ENCODE measurements at places on chromosomes 12 and 14.

GRCh38 chr12:9449181-9449580, 158.5 kb downstream of the KLRB1 start:
- no peak for DNase-seq

- no peak for DNase-seq
Observed at GRCh38 chr14:106062502-106063272, 536.3 kb downstream of the TMEM121 start.

GRCh38 chr12:6458281-6459003, 6.6 kb downstream of the TAPBPL start:
- DNase-seq: no peak

DNA sequence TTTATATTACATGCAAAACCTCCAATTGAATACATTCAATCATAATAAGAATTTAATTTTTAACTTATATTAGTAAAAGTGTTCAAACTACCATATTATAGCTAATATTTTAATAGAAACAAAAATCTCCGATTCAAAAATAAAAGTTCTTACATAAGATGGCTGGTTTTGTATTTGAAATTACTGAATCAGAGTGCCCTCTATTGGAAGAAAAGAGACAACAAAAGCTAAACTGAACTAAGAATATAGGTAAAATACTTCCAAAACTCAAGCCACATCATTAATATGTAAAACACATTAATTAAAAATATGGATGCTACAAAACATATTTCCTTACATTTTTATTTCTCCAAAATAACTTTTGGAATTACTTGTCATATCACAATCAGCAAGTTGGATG, 120.3 kb downstream of the GARIN6 start:
- DNase-seq: no peak

- DNase-seq: no peak
Observed at GRCh38 chr14:54219261-54220070, 177.3 kb upstream of the CDKN3 start.

DNA sequence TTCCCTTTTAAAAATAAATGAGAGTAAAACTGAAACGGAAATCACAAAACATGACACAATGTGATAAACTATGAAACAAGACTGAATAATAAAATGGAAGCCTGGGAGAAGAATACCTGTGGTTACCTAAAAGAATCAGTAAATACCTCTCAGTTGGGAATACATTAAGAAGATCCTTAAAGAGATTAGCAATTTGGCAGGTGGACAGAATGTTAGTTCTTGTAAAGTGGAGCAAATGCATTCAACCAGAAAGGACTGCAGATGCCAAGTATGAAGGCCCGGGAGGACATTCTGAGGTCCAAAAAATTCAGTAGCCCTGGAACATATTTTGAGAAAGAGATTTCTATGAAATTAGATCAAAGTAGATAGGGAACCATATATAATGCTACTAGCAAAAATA, 861.3 kb upstream of the SEL1L start:
- no peak for DNase-seq

DNA sequence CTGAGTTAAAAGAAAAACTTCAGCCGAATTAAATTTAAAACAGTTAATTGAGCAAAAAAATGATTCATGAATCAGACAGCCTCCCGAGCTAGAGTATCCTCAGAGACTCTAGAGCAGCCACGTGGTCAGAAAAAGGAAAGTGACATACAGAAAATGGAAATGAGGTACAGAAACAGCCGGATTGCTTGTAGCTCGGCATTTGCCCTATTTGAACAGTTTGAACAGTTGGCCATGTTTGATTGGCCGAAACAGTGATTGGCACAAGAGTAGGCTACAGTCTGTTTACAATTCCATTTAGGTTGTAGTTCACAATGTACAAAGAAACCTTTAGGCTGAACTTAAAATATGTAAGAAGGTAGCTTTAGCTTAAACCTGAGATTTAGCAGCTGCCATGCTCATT, 12.9 kb upstream of the OXA1L start:
- DNase-seq: no peak

DNA sequence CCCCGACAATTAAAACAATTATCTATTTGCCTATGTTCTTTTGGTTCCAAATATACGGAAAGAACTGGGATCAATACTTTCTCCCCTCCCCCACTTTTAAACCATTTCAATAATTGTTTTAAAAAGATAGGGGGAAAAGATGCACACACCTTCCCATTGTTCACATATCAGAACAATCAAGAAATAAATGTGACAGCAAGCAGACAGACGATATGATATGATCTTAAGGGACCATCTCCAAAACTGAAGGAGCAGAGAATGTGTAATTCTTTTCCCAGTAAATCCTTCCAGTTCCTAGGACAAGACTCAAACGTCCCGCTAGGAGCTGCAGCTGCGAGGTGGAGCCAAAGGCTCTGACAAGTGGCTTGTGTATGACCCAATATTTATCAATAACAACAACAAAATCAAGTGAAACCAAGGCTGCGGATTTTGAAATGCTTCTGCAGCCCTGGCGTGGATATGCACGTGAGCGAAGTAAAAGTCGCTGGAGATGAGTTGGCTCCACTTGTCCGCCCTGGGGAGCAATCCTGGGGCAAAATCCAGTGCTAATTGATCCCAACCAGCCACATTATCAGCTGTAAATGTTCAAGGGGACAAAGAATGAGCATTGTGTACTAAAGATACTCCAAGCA, 8.2 kb upstream of the FOXG1 start:
- no peak for DNase-seq

GRCh38 chr12:48999371-49000131, at the start of gene DDN:
Gene DDN (minus strand): TSS chr12:48999375. CDS start chr12:48999287, 88 bp downstream.
- no peak for DNase-seq

- DNase-seq: no peak
Observed at GRCh38 chr12:131915823-131916222, 13.3 kb upstream of the PUS1 start.

- DNase-seq: no peak
Observed at GRCh38 chr14:33792009-33792719, 158.7 kb downstream of the EGLN3 start.

GRCh38 chr12:123150275-123150743, 581 bp downstream of the PITPNM2 start:
- peak; percentile 70 for DNase-seq

- DNase-seq: peak; percentile 23
Observed at GRCh38 chr12:116675339-116676107, 62.3 kb downstream of the SPRING1 start.

DNA sequence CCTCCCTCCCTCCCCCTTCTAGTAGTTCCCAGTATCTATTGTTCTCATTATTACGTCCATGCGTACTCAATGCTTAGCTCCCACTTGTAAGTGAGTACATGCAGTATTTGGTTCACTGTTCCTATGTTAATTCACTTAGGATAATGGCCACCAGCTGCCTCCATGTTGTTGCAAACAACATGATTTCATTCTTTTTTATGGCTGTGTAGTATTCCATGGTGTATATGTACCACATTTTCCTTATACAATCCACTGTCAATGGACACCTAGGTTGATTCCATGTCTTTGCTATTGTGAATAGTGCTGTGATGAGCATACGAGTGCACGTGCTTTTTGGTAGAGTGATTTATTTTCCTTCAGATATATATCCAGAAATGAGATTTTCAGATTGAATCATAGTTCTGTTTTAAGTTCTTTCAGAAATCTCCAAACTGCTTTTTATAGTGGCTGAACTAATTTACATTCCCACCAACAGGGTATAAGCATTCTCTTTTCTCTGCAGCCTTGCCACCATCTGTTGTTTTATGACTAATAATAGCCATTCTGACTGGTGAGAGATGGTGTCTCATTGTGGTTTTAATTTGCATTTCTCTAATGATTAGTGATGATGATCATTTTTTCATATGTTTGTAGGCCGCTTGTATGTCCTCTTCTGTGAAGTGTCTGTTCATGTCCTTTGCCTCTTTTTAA, 17.9 kb upstream of the CLEC7A start:
- DNase-seq: no peak

DNA sequence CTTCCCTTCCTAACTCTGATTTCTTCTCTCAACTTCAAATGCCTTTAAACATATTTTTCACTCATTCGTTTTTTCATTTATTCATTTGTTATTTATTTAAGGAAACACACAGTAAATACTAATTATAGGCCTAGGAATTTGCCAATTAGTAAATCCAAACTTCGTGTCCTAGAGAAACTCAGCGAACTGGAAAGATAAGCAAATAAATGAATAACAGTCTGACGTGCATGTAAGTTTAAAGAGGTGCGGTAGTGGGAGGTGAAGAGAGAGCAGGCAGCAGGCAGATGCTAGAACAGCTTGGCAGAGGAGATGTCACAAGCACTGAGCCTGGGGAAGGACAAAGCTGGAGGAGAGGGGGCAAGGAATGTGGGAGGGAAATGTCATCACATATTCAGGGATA, 228.2 kb downstream of the DPY19L2 start:
- no peak for DNase-seq

DNA sequence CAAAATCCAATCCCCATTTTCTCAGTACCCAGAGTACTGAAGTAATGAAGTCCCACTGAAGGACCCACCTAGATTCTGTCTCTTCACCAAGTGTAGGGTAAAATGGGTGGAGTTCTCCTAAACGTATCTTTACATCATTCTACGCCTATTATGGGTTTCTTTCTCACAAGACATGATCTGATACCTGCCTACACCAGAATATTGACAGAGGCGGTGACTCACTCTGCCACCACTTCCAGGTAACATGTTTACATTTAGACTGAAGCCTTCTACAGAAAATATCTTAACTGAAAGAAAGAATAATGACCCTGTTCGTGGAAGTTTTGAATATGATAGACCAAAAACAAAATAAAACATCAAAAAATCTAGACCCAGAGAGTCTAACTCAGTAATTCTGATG, 89.8 kb downstream of the BTG1 start:
- no peak for DNase-seq

DNA sequence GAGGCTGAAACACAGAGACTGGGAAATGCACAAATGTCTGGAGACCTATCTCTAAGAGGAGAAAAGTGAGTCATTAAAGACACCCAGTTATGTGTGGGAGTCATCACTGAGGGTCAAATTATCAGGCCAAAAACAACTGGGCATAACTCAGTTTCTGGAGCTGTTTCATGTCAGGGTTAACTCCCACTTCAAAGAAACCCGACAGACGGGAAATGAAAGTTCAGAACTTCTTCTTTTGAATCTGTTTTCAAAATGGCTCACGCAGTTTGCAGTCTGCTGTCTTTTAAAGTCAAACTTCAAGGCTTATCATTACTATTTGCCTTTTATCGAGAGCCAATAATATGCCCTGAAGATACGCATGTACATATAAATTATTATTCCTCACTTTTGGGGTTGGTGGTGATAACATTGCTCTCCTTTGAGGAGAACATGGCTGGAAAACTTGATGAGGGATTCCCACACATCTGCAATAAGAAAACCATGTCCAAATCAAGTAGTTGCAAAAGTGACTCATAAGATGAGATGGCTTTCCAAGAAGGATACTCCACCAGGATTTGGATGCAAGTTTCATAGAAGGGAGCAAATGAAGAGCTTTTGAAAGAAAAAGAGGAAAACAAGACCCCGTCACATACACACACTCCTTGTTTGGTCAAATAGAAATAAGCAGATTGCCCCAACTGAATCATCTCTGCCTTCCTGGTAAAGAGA, 341.4 kb downstream of the ADAMTS20 start:
- no peak for DNase-seq

DNA sequence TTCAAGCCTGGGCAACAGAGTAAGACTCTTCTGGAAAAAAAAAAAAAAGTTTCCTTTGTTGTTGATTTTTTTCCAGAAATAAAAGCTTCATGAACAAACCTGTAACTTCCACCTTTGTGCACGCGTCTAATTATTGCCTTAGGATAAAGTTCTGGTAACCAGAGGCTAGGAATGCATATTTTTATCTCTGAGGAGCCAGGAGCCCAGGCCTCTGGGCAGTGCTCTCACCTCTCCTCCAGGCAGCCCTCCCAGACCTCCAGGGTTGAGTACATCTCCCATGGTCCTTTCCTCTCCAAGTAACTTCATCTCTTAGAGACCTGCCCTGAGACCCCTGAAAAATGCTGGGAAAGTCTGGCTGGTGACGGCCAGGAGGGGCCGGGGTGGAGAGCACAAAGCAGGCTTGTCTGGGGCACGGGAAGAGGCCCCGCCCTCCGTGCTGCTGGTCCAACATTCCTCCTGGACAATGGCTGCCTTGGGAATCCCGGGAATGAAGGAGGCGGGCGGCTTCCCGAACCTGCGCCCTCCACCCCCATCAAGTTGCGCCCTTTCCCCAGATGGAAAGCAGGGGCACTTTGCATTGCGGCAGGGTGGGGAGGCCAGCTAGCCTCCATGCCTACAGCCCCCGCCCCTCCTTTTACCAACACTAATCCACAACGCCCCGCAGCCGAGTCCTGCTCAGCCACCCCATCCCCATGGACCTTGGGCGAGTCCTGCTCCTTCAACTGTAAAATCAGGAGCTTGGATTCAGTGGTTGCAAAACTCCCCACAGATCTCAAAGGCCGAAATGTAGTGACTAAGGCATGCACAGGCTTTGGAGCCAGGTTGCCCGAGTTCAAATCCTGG, 7.3 kb upstream of the FIGNL2 start:
- DNase-seq: no peak

DNA sequence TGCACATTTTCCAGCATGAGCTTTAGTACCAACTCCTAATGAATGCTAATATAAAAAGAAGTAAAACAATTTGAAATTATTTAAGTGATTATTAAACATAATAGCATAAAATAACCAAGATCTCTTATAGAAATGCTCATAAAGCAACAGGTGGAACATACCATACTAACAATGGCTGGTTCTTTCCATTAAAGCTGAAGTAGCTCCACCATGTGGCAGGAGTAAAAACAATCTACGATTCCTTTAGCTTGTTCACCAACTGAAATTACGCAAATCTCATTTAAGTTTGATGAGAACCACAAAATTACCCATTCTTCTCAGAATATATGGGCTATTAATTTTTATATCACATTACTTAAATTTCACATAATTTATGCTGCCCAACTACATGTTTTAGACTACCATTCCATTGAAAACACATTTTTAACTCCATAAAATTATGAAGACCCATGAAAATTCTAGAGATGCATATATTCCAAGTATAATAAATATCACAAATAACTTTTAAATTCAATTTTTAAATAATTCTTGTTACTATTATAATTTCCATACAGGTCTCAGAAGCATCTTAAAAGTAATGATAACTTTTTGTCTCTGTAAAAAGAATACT, 213.6 kb downstream of the DAD1 start:
- no peak for DNase-seq

- no peak for DNase-seq
Observed at GRCh38 chr14:100727086-100727872, 587 bp downstream of the DLK1 start.

DNA sequence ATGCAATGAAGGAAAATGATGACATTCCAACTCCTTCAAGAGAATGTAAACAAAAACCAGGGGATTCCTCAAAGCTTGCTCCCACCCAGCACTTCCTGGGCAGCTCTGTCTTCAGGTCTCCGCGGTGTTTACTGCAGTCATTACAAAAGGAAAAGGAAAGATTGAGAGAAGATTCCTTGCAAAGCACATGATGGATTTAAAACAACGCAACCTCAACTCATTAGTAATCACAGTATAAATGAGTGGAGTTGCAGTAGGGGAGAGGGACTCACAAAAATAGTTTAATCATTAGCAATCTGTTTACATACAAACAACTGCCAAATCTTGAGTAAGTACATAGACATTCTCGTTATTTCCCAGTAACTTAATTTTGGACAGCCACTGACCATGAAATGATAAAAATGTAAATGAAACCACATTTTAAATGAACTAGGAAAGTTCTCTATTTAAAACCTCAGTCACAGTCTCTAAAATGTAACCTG, 49.7 kb upstream of the OVCH1 start:
- DNase-seq: no peak

GRCh38 chr12:111715279-111715678, 29.4 kb downstream of the ACAD10 start:
- DNase-seq: no peak

GRCh38 chr12:90908465-90908864, 46.5 kb downstream of the CCER1 start:
- no peak for DNase-seq

- DNase-seq: no peak
Observed at GRCh38 chr12:89210277-89210676, 142.0 kb downstream of the DUSP6 start.
